ENCODE measurements at places on chromosomes 16 and 17. TPM values are rescaled to one million over a fixed set of nuclear protein-coding genes. Genes with fewer than 3 reads are reported as not detected.

Gene HOXB2
- total RNA-seq: 0.59 TPM

Gene MPP2
- 1.8 TPM for total RNA-seq

Gene CLDN6
- total RNA-seq: 0.20 TPM

Gene SLC35G6
- not detected for total RNA-seq

Gene ICAM2
- not detected for total RNA-seq

Gene WSCD1
- total RNA-seq: 3.3 TPM

Gene TP53TG3D
- 1.3 TPM for total RNA-seq

All from A549 treated with Mapracorat at 1 μM for 4 hours (cell line).